ENCODE measurements at places on chromosomes 5 and 9.

DNA sequence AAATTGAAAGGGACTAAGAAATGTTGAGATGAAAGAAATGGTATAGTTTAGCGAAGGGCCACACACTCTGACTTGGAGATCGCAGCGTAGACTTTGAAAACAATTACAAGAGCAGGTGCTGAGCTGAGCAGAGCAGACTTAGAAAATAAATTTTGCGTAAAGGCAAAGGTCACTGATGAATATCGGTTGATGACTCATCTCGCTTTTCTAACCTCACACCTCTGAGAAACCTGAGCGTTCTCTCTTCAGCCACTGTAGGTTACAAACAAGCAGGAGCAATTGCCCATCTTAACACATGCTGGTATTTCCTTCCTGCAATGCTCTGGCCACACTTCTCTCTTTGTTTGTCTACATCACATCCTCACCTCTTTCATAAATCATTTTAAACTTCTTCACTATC, 190.6 kb upstream of the C9orf72 start:
- DNase-seq, result no peak

DNA sequence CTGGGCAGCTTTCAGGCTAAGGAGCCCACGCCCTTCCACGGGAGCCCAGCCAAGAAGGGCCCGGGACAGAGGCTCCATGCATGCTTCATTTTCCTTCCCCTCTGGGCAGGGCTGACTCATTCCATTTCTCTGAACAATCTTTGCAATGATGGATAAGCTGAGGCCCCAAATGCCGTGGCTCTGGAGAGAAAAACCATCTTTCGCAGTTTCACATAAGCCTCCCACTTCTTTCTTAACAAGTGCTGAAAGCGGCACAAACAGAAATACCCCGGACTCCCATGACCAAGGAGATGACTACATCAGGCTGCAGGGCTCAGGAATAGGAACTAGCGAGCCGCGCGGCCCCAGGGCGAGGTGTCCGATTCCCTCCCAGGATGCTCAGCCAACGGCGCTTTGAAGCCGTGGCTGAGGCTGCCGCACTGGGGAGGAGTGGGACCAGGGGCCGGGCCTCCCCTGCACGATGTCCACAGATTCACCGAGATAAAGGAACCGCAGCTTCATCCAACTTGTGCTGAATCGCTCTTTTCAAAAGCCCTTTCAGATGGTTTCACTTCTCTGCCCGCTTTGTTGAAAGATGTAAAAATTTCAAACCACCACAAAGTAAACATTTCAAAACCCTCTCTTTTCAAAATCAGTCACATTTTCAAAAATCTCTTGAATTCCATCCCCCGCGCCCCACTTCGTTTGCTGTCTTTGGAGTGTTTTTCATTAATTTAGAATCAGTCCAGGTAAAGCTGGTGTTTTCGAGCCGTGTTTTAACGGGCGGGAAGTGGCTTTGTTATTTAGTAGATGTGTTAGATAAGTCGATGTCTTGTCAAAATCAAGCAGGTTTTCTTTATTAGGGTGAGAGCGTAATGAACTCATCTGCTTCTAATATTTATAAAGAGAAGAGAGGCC, 96.5 kb upstream of the LMX1B start:
- peak; percentile 58 for DNase-seq

DNA sequence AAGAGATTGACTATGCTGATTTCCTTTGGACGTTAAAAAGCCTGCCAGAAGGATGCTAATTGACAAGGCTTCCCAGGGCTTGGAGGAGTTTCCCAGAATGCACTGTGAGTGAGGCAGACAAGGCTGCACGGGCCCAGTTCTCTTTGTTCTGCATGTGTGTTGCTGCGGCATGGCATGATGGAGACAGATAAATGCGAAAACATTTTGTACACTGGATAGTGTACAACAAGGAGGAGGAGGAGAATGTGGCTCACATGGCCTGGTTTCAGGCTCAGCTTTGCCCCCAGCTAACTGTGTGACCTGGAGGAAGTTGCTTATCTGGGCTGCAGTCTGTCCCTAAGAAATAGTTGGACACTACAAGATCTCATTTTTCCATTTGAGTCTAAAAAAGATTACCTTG, 135.5 kb upstream of the CPEB4 start:
- DNase-seq, result no peak

DNA sequence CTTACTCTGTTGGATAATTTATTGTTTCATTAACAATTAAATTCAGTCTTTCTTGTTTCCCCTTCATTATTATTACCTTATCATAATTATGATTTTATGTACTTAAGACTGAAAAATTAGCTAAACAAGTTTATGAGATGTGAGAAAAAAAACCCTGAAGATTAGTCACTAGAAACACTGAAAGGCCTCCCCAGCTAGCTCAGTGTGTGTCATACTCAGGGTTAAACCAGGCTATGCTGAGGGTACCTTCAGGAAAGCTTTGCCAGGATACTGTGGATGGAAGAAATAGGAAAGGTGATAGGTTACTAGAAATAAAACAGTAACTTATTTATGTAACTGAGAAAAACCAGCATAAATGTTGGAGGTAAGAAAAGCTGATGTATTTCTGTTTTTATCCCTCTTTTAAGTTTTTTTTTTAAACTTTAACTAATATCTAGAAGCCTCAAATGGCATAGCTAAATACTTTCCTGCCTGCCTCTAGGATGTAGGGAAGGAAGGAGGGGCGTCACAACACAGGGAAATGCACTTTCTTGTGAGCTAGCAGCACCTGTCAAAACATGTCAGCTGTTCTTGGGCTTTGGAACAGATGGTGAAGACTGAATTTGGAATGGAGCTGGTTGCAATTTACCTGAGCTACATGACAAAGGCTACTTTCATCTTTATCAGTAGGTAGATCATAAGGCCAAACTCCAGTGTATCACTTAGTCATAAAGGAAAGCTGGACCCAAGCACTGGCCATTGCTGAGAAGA, 24.2 kb downstream of the NMRK1 start:
- no peak for DNase-seq

GRCh38 chr9:114669961-114670360, 12.0 kb downstream of the TEX48 start:
- no peak for DNase-seq

GRCh38 chr5:156515121-156515520, 188.2 kb downstream of the SGCD start:
- DNase-seq, result no peak

GRCh38 chr5:150167908-150168307, 1.3 kb downstream of the CDX1 start:
- no peak for DNase-seq
